ENCODE measurements at places on chromosomes 1 and 21. TPM values are rescaled to one million over a fixed set of nuclear protein-coding genes. Genes with fewer than 3 reads are reported as not detected.

The ARHGEF16 gene
- 36.6 TPM for total RNA-seq

The PCSK9 gene
- 1.1 TPM for total RNA-seq

The LCE1A gene
- total RNA-seq: not detected

The LCE1F gene
- total RNA-seq: not detected

The TP73 gene
- total RNA-seq: not detected

The PGLYRP4 gene
- not detected for total RNA-seq

The FAM72D gene
- 6.1 TPM for total RNA-seq

The ANKRD34A gene
- 0.14 TPM for total RNA-seq

The COL11A1 gene
- total RNA-seq: 3.3 TPM

The CFAP126 gene
- total RNA-seq: not detected

The DPM3 gene
- total RNA-seq: 77.8 TPM

The KIAA1614 gene
- 5.1 TPM for total RNA-seq

The DEPDC1 gene
- total RNA-seq: 41.2 TPM

The CLDN14 gene
- 5.1 TPM for total RNA-seq

The FBXO44 gene
- 8.0 TPM for total RNA-seq

The ZFP69B gene
- 2.6 TPM for total RNA-seq

The TNN gene
- total RNA-seq: not detected

The IGSF21 gene
- total RNA-seq: not detected

The DDX59 gene
- total RNA-seq: 9.2 TPM

The CD1B gene
- total RNA-seq: not detected

The TFF2 gene
- total RNA-seq: not detected

The PPFIA4 gene
- total RNA-seq: 11.6 TPM

The AADACL3 gene
- not detected for total RNA-seq

The CD5L gene
- total RNA-seq: not detected

The KCNE1 gene
- not detected for total RNA-seq

The TENT5C gene
- under 0.01 TPM for total RNA-seq

The PIGR gene
- total RNA-seq: not detected

The CTSE gene
- total RNA-seq: not detected

The GJC2 gene
- 0.14 TPM for total RNA-seq

The OLFML2B gene
- total RNA-seq: 9.0 TPM

The ERICH3 gene
- 0.14 TPM for total RNA-seq

The B3GALT2 gene
- total RNA-seq: not detected

The SPATA45 gene
- not detected for total RNA-seq

The PRDM2 gene
- 12.5 TPM for total RNA-seq
